ENCODE measurements at places on chromosomes 1 and 21.

DNA sequence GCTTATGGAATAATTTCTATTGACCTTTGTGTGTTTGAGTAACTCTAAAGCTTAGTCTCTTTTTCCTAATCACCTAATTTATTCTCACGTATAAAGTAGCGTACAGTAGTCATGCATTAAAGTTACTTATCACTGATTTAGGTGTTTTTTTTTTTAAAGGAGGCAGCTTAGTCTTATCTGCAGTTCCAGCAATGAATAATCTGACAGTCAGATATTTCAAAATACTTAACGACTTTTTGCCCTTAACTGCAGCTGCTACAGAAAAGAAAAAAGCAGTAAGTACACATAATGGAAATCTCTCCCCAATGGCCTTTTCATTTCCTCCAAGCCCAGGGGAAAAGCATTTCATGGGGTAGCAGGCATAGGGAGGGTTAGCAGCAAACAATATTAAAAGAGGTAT is 54.6 kb downstream of the SLC35F3 start:
- DNase-seq: no peak

- DNase-seq: no peak
Measured at GRCh38 chr1:231416901-231417300, 5.2 kb downstream of the EGLN1 start.

DNA sequence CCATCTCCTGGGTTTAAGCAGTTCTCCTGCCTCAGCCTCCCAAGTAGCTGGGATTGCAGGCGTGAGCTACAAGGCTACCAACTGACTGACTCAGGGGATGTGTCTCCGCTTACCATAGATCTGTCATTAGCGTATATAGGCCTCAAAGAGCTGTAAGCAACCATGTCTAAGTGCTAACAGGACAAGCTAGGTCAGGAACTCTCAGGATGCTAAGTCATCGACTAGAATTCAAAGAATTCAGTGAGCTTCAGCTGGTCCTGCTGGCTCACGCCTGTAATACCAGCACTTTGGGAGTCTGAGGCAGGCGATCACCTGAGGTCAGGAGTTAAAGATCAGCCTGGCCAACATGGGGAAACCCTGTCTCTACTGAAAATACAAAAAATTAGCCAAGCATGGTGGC is 29.5 kb downstream of the CAPN2 start:
- DNase-seq: no peak

DNA sequence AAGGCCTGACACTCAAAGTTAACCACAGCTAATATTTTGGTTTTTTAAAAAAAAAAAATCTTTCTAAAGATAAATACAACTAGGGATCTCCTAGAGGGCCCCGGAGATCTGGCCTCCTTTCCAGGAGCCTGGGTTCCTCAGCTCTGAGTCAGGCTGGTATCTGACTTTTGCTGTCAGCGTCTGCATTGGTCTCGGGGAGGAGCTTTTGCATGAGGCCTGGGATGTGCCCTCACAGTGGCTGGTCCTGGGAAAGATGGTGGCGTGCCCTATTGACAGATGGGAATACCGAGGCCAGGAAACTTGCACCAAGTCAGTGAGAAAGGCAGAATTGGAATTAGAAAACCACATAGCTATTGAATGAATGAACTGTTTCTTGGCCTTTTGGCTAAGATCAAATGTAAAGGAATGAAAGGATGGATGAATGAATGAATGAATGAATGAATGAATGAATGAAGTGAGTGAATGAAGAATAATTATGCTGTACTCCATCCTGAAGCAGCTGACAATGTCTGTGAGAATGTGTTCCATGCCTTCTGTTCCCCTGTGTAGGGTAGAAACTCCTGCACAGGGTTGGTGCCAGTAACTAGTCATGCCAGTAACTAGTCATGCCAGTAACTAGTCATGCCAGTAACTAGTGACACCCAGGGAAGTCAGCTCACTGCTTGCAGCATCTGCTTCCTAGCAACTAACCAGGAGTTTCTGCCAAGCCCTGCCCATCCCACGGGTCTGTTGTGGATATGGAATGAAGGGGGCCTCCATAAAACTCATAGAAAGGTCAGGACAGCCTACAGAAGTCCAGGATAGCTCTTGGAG is 242.5 kb upstream of the VAMP3 start:
- no peak for DNase-seq

GRCh38 chr1:50724626-50725286 is 235.3 kb downstream of the FAF1 start:
- no peak for DNase-seq

All from stimulated activated CD4-positive, alpha-beta T cell treated with anti-CD3 and anti-CD28 coated beads, TNF-alpha, amount 100 ng/mL, for 1 hour (primary cell).